ENCODE measurements at places on chromosomes 1 and 21.

GRCh38 chr1:63914241-63914640, 140.4 kb downstream of the ROR1 start:
- DNase-seq: no peak

DNA sequence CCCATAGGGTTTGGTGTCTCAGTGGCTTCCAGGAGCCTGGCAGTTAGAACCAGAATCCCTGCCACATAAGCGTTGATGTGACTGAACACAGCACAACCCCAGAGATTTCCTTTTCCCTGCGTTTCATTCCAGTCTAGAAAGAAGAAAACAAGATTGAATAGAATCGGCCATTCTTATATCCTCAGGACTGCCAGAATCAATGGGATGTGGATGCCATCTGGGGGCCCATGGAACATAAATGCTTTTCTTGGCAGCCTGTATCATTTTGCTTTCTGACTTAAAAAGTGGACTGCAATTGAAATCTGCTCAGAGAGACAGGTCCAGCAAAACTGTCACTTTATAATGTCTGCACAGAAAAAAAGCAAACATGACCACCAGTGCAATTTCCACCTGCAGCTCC, 80.3 kb downstream of the DISC1 start:
- DNase-seq: no peak

- DNase-seq: no peak
Measured at GRCh38 chr1:8113262-8114220, 87.4 kb upstream of the ERRFI1 start.

DNA sequence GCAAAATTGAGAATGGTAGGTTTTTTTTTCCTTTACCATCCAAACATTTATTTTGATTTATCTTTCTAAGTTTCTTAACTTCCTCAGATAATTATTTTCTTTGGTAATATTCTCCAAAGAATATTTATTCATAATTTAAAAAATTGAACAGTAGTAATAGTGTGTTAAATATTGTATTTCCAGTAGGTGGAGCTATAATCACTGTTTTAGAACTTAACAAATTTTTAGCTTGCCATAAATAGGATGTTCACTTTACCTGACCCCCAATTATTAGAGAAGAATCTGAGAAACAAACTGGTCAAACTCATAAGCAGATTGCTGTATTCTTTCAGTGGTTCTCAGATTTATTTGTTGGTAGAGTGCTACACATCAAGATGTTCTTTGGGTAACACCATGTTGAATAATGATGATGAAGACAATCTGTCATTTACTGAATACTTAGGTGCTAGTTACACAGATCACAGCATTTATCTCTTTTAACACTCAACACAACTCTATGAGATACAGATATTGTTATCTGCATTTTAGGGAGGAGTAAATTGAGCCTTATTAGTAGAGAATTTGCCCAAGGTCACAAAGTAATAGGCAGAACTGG, 82.4 kb upstream of the GPR88 start:
- no peak for DNase-seq

- DNase-seq: no peak
Measured at GRCh38 chr21:32332463-32332951, 33.9 kb downstream of the MRAP start.

- DNase-seq: no peak
Measured at GRCh38 chr1:8430476-8430875, 112.6 kb downstream of the SLC45A1 start.

DNA sequence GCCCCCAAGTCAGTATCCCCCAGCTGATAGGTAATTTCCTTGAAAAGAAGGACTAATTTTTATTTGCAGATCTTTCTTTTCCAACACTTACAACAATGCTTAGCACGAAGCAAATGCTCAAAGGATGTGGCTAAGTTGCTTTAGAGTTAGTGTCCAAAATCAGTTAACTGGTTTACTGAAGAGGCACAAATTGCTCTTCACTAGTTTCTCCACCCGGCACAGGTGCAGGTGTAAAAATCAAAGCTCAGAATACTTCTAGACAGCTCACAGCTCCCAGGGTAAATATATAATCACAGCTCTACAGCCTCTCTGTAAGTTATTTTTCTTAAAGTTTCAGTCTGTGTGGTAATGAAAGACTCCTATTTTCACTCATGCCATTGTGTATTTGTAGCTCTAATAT, 361.8 kb downstream of the NEGR1 start:
- DNase-seq: no peak

DNA sequence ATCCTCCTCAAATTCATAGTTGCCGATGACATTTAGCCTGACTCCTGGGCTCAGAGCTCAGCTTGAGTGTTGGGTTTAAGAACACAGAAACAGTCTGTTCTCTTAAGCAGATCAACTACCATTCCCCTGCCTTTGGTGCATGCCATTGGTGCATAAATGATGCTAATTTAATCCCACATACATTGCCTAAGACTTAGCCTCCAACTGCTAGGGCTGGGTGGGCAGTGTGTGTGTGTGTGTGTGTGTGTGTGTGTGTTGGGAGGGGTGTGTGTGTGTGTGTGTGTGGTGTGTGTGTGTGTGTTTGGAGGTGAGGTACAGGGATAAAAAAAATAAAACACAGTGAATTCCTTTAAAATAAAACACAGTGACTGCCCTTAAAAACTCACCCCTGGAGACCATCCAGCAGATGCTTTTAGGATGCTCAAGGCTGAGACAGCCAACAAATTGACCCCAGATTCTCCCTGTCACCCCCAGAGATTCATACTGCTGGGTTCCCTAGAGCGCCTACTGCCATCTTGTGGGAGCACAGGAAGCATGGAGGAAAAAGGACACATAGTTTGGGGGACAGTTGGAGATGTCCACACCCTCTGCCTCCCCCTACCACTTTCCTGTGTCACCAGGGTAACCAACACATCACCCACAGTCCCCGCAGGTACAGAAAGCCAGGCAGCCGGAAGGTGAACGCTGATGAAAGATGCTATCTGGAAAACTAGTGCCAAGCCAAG, 30.6 kb downstream of the KLHDC7A start:
- no peak for DNase-seq

DNA sequence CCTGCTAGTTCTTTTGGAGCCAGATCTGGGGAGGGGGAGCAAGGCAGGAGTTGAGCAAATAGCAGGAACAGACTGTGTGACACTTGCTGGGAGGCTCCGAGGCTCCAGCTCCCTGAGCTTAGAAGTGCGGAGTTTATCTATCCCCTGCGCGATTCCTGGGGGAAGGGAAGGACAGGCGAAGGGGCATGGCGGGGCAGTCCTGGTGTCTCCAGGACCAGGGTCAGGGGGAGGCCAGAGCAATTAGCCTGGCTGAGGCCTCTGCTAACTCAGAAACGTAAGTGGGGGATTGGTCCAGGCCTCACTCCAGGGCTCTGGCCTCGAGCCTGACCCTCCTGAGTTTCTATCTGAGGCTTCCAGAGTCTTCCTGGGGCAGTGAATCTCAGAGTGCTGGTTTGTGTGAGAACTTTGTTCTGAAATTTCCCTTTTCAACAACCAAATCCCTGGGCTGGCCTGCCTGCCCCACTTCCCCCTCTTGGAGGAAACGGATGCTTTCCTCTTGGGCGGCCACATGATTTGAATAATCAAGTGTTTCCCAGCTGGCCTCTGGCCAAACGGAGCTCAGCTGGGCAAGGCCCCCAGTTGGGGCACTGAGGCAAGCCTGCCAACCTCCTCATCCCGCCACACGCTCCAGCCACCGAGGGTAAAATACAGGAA, 15.6 kb downstream of the ALPL start:
- no peak for DNase-seq

GRCh38 chr1:20699558-20699957, 18.2 kb downstream of the KIF17 start:
- DNase-seq: no peak

DNA sequence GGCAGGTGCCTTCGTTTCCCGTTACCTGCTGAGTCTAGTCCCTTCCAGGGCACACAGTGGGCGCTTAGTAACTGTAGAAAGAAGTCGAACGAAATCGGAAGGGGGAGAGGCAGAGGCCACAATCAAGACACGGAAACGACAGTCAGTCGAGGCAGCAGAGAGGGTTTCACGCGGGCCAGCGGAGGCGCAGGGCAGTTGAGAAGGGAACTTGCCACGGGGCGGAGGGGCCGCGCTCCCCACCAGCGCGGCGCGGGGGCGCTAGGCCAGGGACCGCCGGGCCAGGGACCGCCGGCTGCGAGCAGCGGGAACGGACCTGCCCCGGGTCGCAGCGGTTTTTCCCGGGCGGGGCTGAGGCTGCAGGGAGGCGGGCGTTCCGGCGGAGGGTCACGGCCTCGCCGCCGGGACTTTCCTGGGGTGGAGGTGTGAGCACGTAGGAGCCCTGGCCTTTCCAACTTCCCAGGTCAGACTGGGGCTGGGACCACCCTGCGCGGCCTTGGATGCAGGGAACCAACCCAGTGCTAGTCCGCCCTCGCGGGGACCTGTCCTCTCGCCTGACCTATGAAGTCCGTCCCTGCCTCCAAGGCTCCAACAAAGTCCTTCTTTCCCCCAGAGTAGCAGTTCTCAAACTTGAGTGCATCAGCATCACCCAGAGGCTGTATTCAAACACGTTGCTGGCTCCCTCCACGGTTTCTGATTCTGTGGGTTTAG, 150.1 kb upstream of the FGGY start:
- DNase-seq: no peak

DNA sequence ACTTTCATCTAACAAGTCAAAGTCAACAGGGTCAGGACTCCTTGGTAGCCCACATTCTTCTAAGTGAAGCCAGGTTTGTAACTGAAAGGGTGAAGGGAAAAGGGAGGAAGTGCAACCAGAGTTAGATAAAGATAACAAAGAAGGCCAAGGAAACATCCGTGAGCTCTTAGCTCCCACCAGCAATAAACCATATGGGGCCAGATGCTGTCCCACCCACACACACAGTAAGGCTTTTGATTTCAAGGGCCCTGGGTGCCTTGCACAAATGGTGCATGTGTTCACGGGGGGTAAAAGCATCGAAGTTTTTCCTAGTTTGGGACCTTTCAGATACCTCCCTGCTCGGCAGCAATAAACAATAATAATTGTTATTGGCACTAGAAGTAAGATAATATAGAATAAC, 5.1 kb upstream of the TIAM1 start:
- no peak for DNase-seq

DNA sequence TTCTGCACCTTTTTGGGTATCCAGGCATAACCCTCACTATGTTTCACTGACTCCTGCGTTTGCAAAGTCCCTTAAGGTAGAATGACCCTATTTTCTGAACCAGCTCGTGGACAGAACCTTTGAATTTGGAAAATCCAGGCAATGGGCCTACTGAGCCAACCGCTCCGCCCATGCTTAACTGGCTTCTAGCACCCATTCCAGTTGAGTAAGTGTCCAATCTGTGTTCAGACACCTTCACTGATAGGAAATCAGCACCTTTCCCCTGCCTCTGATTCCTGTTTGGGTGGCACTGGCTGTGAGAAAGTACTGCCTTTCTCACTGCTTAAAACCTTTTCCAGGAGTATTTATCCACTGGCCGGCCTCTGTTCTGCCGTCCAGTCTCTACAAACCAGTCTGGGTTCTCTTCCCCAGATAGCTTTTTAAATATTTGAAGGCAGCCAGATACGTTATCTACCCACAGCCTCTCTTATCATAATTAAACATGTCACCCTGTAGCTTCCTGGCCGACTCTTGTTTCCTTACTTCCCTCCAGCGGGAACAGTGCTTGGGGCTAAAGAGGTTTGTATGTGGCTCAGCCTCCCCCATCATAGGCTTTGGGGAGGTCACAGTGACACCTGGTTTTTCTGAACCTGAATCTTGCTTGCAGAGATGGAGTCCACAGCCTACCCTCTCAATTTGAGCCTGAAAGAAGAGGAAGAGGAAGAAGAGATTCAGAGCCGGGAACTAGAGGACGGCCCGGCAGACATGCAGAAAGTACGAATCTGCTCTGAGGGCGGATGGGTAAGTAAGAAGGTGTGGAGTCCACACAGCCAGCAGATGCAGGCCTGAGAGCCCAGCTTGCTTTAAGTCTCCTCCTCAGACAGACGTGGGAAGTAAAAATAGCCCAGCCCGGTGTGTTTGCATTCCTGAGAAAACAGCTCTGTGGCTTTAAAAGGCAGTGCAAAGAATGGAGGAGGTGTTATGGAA, 1.3 kb downstream of the POGK start:
- DNase-seq: no peak

DNA sequence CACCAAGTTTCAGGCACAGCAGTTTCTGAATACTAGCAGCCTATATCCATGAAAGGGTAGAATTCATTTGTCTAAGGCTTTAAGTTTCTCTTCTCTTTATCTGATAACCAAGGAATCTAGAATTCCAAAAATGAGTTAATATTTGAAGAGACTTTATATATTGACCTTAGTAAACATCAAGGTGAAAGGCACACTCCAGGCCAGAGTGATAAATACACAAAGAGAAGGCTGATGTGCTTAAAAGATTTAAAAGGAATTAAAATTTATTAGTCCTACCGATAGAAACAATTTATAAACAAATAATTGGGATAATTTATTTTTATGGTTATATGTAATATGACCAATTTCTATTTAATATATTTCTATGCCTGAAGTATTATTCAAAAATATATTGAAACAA, 93.4 kb upstream of the DESI2 start:
- DNase-seq: no peak

- DNase-seq: no peak
Measured at GRCh38 chr1:204716660-204717059, 31.1 kb upstream of the LRRN2 start.

- DNase-seq: peak; percentile 1
Measured at GRCh38 chr1:29849038-29849750, 612.9 kb downstream of the PTPRU start.

DNA sequence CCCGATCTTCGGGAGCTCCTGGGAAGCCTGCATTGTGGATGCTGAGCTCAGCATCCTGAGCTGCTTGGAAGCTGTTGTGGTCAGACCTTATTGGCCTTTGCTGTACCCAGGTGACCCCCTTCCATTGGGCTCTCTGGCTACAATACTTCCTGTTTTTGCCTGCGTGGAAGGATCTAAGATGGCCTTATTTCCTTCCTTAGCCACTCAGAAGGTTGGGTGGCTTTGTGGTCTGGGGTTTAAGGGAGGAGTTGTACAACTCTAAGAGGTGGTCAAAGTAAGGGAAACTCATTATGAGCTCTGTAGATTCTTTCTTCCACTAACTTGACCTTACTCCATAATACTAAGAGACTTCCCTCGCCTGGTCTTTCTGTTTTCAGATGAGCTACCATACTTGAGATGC, 17.7 kb downstream of the PFKFB2 start:
- no peak for DNase-seq

DNA sequence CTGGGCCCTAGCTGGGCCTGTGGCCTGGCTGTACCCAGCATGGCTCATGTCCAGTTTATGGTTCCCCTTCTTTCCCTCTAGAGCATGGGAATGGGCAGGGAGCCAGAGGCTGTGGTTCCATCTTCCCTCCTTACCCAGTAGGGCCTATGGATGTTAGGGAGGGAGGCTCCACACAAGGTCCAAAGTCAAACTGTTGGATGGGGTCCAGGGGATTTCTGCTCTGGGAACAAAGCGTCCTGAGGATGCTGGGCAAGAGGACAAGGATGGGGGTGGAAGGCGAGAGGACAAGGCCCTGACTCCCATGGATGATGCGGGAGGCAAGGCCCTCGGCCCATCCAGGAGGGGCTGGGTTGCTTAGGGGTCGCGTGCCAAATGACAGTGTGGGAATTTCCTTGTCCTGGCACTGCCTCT, 17.3 kb downstream of the CSF1 start:
- DNase-seq: no peak

DNA sequence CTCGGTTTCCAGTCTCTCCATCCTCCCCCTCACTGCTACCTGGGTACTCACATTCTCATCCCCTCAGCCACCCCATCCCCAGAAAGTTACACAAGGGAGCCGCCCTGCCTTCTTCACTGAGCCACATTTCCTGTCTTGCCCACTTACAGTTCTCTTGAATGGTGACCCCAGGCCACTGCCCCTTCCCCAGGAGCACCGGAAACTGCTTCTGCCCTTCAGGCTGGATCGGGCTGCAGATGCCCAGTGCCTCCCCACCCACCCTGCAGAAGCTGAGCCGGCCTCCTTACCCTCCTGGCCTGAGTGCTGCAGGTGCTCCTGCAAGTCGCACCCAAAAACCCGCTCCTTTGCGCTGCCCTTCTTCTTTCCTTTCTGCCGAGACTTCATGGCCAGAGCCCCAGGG, 450 bp downstream of the ARHGAP30 start:
- DNase-seq: no peak
